ENCODE measurements at places on chromosomes 16 and 17.

- peak; percentile 55 for DNase-seq
Observed at GRCh38 chr17:38602956-38603785, 2.6 kb downstream of the SRCIN1 start.

- no peak for DNase-seq
Observed at GRCh38 chr17:29711588-29712385, 89.1 kb upstream of the CORO6 start.

- no peak for DNase-seq
Observed at GRCh38 chr16:52446080-52446479, 100.9 kb downstream of the TOX3 start.

GRCh38 chr17:78268191-78268874 is 36.9 kb downstream of the TMEM235 start:
- peak; percentile 56 for DNase-seq

- no peak for DNase-seq
Observed at GRCh38 chr16:27242868-27243590, 25.5 kb downstream of the NSMCE1 start.

GRCh38 chr16:2317231-2318020 is 23.1 kb downstream of the ABCA3 start:
- no peak for DNase-seq

GRCh38 chr17:42653179-42654124 is 5.6 kb upstream of the TUBG2 start:
- peak; percentile 74 for DNase-seq

DNA sequence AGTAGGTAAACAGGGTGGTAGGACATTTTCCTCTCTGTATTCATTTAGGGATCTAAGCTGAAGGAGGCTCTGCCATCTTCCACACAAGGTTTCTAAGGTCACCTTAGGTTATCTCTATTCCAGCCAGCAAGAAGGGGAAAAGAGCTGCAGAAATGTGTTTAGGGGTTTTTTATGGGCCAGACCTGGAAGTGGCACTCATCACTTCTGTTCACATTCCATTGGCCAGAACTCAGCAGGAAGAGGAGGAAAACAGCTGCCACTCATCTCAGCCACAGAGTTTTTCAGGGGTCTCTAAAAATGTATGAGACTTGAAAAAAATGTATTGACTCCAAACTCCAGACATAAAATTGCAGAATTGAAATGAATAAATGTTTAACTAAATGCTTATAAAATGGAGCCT is 65.8 kb downstream of the FTO start:
- DNase-seq: no peak

DNA sequence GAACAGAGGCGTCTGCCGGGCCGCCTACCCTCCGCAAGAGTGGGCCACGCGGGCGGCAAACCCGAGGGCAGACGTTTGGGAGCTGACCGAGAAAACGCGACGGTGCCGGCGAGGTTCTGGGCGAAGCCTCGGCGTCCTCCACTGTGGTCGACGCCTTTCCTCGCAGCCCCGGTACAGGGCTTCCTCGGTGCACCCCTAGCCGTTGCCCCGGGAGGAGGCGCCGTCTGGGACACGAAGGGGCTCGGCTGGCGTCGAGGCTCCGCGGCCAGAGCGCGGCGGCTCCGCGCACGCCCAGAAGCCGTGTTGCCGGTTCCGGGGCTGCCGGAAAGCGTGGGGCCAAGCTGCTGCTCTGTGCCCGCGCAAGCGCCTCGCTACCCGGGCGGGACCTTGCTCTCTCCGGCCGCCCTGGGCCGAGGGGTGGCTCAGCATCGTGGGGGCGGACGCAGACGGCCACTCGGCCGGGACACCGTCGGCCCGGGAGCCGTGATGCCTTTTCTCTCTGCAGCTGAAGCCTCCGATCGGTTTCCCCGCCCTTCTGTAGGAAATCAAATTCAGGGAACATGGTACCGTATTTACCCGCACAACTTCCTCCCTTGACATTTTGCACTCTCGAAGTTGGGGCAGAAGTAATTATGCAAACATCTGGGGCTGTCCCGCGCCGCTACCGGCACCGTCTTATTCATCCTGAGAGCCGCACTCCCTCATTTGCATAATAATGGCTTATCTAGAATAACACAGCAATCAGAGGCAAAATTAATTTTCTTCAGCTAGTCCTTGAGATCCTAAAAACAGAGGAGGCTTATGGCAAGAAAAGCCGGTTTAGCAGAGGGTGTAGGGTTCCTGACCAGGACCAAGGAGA is 7.3 kb upstream of the CBX8 start:
- peak; percentile 78 for DNase-seq

DNA sequence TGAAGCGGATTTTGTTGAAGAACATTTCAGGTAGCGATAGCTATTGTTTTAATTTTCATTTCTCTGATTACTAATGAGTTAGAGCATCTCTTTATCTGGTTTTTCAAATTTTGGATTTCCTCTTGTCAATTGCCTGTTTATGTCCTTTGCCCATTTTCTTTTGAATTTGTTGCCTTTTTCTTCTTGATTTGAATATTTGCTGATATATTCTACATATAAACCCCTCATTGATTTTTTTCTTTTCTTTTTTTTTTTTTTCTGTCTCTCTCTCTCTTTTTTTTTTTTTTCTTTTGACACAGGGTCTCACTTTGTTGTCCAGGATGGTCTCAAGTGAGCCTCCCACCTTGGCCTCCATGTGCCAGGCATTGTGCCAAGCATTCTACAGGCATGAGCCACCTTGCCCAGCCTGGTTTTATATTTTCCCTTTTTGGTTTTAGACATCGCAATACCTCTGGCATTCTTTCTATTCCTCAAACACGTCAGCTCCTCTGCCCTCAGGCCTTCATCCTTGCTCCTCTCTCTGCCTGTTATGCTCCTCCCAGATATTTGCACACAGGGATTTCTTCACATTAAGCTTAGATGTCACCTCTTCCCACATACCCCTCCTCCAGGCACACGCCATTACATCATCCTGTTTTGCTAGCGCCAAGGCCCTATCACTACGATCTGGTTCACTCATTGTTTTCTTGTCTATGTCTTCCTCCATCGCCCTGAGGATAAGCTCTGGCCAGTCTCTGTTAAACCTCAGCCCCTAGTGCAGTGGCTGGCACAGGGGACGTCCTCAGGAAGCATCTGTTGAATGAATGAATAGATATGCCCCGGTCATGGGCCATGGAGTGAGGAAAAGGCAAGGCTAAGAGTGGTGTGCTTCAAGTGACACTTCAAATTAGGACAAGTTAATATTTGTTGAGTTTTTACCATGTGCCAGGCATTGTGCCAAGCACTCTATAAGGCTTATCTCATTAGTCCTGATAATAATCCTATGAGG is 8.6 kb downstream of the SARM1 start:
- DNase-seq: no peak

GRCh38 chr16:81495321-81496234 is 51.0 kb downstream of the CMIP start:
- no peak for DNase-seq

GRCh38 chr16:57721356-57722209 is 14.0 kb upstream of the KATNB1 start:
- DNase-seq: no peak

GRCh38 chr16:31474773-31475738 is 3.1 kb downstream of the TGFB1I1 start:
- DNase-seq: no peak

DNA sequence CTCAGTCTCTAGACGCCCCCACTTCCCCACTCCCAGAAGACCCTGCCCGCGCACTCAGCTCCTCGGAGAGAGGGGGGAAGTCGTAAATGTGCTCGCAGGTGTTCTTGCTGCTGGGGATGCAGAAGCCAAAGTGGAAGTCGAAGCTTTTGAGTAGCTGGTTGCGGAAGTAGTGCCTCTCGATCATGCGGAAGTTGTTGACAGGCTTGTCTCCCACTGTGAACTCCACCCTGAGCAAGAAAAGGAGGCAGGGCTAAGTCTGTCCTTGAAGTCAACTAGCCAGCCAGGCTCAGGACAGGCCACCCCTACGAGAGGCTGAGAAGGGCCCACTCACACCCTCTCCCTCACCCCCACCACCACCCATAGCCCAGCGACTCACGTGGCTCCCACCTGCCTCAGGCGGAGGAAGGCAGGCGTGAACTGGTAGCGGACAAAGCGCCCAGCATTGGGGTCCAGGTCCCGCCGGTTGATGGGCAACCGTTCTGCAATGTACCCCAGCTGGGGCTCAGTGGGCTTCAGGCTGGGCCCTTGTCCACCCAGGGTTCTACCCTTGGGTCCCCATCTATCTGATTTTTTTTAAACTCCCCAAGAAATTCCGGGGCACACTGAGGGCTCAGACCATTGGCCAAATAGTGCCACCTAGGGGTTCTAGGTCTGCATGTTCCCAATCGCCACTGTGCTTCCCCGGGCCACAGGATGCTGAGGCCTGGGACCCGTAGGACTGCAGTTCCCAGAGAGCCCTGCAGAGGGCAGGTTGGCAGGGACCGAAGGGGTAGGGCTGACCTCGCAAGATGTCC is 4.6 kb downstream of the UNC119 start:
- peak; percentile 91 for DNase-seq

DNA sequence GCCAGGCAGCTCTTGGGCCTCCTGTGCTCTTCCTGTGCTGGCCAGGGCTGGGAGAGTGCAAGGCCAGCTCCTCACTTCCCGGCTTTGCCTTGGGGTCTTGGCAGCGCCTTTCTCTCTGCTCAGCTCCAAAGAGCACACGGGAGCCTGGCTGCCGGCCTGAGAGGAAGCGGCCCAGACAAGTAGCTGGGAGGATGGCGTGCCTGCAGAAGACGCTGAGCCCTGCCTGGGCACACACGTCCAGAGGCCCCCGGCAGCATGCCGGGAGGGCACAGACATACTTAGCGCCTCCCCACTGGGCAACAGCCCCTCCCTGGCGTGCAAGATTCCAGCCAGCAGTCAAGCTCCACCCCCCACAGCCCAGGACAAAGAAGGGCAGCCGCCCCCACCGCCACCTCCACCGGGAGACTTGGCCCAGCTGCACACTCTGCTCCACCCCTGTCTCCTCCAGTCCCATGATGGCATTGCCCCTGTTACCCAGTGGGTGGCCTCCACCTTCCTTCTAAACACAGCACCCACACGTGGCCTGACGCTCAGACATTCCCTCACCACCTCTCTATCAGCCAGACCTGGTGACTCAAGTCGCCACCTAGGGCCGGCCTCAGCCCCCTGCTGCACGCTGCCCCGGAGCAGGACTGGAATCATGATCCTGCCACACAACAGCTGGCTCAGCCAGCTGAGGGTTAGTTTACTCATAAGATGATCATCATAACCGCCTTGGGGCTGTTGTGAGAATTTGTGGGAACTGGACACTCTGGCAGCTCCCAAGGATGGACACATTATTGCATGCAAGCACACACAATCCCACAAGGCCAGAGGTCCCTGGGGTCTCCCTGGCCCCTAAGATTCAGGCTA is 12.4 kb downstream of the SGCA start:
- DNase-seq: peak; percentile 84

DNA sequence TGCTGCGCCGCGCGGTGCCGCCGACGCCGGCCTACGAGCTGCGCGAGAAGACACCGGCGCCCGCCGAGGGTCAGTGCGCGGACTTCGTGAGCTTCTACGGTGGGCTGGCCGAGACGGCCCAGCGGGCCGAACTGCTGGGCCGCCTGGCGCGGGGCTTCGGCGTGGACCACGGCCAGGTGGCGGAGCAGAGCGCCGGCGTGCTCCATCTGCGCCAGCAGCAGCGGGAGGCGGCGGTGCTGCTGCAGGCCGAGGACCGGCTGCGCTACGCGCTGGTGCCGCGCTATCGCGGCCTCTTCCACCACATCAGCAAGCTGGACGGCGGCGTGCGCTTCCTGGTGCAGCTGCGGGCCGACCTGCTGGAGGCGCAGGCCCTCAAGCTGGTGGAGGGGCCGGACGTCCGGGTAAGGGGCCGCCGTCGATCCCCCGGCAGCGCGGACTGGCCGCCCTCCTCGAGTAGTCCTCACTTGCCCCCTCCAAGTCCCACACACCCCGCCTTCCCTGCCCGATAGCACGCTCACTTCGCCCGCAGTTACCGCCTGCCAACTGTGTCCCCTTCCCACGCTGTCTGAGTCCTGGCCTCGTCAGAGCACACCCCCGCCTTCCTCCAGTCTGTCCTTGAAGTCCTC is 470 bp downstream of the MLYCD start:
- peak; percentile 65 for DNase-seq

GRCh38 chr16:68022278-68022727 is 729 bp downstream of the DDX28 start:
- DNase-seq: no peak

DNA sequence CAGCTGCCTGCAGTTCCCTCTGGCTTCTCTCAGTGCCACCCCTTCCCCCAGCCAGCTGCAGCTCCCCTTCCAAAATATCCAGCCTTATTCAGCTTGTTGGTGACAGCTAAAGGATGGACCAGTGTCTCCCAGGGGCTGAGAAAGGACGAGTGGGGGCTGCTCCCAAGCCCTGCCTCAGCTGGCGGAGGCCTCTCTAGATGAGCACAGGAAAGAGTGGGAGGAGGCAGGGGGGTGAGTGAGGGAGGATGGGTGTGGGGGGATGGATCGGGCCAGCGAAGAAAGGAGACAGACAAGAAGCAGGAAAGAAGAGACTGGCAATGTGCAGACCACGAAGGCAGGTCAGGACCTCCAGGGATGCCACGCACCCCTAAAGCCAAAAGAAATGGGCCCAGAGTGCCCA is 17.5 kb downstream of the PIPOX start:
- DNase-seq: no peak

DNA sequence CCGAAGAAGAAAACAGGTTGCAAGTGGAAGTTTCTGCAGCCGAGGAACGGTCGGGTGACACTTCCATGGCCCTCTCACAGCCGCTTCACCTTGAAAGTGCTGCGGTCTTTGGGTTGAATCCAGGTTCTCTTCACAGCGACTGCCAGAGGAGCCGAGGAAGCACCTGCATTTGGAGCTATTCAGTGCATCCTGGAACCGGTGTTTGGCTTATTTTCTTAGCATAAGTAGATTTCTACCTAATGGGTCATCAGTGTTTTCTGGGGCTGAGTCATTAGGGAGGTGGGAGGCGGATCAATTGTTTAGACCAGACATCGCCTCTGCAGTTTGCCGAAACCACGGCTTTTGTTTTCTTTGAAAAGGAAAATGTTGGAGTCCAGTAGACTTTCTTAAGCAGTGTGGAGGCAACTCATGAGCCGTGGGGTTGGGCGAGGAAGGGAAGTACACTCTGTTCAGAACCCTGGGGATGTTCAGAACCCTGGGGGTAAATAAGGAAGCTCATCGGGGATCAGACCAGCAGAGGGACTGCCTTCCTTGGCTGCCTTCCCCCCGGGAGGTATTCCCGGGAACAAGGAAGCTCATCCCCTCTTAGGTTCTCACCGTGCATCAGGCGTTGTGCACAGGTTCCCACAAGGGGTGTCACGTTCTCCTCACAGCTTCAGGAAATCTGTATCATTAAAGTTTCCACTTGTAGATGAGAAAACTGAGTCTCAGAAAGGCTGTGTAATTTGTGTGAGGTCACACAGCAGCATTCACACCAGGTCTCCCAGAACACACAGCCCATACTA is 361.5 kb downstream of the SNX29 start:
- DNase-seq: no peak

DNA sequence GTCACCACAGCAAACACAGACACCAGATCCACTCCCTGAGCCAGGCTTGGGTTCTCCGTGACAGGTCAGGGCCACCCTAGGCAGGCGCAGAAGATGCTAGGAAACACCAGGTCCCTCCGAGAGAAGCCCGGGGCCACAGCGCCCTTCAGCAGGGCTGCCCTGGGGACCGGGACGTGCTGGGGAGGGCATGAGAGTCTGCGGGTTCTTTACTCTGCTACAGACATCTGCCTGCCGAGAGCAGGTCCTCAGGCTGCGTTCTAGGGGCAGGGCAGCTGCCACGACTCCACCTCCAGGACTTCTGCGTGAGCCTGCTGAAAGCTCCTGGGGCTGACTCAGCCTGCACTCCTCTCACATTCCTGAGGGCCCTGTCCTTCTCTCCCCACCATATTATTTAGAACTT is 11.4 kb downstream of the MYLK3 start:
- DNase-seq: no peak
